CD4-positive, alpha-beta T cell treated with Interleukin-6 for 4 hours (primary cell): ENCODE measurements at places on chromosomes 3 and 15.

DNA sequence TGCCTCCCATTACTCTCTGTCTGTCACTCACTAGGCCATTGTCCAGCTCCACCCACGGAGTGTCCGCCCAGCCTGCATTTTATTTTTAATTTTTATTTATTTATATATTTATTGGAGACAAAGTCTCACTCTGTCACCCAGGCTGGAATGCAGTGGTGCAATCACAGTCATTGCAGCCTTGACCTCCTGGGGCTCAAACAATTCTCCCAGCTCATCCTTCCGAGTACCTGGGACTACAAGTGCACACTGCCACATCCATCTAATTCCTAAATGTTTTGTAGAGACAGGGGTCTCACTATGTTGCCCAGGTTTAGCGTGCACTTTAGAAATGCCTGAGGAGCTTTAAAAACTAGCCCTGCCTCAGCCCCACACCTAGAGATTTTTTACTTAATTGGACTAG, 141.5 kb downstream of the LIPC start:
- no peak for DNase-seq

- DNase-seq, result no peak
Observed at GRCh38 chr15:82944821-82945220, 7.7 kb downstream of the HOMER2 start.

GRCh38 chr3:153400641-153401040, 238.6 kb downstream of the RAP2B start:
- no peak for DNase-seq

DNA sequence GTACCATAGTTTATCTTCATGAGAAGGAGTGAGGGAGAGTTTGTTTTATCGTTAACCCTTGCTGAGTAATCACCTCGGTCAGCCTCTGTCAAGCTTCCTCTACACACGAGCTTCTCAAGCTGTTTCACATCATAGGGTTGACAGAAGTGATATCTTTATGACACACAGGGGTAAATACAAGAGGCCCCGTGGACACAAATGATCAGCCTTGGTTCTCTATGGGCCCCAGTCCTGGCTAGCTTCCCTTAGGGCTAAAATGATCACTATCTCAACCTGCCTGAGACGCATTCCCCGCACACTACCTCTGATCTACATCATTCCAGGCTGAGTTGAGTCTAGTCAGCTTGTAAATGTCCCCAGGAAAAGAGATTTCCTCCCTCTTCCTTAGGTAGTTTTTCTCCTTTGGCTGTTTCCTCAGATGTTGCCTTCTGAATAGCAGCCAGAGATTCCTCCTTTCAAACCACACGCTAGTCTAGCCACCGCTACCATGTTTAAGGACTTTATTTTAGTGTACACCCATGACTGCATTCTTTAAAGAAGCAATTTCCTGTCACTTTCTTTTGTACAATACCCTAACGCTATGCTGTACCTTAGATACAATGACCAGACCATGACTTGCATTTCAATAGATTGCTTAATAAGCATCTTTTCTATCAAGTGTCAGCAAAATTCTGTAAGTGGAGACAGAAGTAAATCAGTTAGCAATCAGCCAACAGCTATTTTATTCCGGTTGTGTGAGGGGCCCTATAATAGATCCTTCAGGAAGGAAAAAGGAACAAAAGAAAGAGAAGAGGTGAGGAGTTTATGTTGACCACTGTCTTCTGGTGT, 35.1 kb upstream of the PPARG start:
- DNase-seq, result no peak

GRCh38 chr3:70182166-70182565, 130.3 kb downstream of the MDFIC2 start:
- DNase-seq, result no peak

GRCh38 chr15:67175643-67176071, 78.8 kb downstream of the AAGAB start:
- no peak for DNase-seq

DNA sequence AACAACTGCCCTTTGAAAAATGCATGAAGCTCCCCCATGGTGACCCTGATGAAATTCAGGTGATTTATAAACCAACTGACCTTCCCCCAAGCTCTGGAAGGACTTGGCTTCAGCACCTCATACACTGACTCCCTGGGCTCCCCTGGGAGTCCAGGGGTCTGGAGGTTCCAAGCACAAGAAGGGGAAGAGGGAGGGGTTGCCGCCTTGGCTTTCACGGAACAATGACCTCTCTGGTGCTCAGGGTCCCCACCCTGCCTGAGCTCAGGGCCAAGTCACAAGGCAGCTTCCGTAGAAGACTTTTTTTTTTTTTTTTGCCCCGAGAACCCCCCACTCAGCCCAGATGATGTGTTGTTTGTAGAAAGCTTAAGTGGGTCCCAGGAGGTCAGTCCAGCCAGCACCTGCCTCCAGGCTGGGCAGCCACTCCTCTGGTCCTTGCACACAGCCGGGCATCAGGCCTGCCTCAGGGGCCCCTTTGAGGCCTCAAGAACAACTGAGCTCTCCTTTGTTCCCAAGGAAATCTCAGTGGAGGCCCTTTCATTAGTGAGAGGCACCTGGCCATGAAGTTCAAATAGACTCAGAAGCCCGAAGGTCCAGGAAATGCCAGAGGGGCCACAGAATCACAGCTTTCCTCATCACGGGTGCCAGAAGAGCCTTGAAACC, 14.0 kb upstream of the ALAS1 start:
- no peak for DNase-seq

GRCh38 chr3:179336345-179336929, 11.1 kb upstream of the MFN1 start:
- DNase-seq, result no peak

- DNase-seq, result no peak
Observed at GRCh38 chr15:25901811-25902605, 38.9 kb upstream of the ATP10A start.

DNA sequence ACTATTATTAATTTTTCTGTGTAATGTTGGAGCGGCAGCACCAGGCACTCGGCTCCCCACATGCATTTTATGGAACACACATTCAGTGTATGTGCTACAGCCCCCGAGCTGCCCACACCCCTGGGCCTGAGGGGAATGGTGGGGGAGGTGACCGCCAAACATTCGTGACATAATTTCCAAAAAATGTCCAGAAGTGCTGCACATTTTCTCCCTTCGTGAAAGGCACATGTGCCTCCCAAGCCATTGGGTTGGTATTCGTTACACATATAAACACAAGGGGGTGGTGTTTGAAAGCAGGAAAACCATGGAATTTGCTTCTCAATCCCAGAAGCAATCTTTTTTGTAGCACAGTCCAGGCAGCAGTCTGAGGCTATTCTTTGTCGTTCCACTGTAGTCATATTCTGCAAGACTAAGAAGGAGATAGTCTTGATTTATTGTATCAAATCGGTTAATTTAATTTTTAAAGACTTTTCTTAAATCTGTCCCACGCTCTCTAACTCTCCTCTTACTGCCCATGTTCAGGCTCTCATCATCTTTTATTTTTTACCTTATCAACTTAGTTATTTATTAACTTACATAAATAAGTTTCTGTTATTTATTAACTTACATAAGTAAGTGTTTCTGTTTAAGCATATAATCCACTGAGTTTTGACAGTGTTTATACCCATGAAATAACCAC, 39.2 kb upstream of the POLR2M start:
- no peak for DNase-seq

- no peak for DNase-seq
Observed at GRCh38 chr15:32120577-32121383, 90.5 kb downstream of the CHRNA7 start.

DNA sequence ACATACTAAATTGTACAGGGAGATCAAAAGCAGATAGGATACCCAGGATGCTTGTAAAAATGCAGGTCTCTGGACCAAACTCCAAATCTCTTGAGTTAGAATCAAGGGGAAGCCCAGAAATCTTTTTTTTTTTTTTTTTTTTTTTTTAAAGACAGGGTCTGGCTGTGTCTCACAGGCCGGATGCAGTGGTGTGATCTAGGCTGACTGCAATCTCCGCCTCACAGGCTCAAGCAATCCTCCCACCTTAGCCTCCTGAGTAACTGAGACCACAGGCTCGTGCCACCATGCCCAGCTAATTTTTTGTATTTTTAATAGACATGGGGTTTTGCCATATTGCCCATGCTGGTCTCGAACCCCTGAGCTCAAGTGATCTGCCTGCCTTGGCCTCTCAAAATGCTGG, 373.5 kb downstream of the SHQ1 start:
- DNase-seq, result no peak

- no peak for DNase-seq
Observed at GRCh38 chr3:143203848-143204247, 84.3 kb downstream of the CHST2 start.

DNA sequence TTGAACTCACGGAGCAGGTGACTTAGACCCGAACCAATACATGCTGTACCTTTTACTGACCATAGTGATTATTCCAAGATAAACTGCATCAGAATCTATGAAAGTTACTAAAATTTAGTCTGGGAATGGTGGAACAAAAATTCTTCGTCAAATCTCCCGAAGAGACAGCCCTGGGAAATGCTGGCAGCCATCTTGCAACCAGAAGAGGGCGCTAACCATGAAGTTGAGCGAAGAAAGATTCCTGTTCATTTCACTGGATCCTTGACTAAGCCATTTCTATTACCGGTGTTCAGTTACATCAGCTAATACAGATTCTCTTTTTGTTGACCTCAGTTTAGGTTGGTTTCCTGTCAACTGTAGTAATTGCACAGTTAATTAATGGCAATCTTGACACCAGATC, 199.6 kb downstream of the SLC9A9 start:
- no peak for DNase-seq

GRCh38 chr15:71974211-71974610, 143.7 kb downstream of the MYO9A start:
- no peak for DNase-seq

GRCh38 chr3:131386429-131387165, 5.0 kb downstream of the NUDT16 start:
- no peak for DNase-seq

DNA sequence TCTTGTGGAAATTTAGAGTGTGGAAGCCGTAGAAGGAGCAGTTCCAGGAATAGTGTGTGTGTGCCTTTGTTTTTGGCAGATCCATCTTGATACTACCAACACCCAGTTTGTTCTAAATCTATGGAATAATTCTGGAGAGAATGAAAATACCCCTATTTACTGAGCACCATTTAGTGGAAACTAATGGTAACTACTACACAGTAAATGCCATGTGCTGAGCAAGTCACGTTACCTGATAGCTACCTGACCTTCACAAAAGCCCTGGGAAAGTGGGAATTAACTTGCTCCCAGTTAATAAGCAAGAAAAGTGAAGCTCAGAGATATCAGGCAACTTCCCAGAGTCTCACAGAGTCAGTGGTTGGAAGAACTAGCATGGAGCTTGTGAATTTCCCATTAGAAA, 137.7 kb downstream of the ARPP21 start:
- DNase-seq, result no peak

DNA sequence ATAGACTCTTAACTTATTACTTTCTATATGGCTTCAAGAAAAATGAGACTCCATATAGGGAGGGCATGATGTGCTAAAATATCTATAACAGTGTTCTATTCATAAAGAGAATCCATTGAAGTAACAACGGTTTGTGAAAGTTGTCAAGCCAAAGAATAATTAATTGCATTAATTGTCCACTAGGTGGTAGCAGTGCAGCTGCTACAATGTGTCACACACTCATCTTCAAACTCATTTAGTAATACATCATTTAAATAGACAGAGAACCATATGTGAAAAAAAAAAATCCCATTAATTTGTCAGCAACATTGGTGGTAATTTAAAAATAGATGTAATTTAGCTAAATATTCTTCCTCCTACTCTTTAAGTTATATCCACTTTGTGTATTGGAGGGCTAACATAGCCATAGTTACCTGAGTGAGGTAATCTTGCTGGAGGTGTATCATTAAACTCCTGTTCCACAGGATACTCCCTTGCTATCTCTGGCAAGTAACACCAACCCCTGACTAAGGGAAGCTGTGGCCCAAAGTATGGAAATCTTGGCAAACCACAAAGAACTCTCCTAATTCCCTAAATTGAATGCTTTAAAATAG, 3.7 kb upstream of the CPA3 start:
- no peak for DNase-seq

DNA sequence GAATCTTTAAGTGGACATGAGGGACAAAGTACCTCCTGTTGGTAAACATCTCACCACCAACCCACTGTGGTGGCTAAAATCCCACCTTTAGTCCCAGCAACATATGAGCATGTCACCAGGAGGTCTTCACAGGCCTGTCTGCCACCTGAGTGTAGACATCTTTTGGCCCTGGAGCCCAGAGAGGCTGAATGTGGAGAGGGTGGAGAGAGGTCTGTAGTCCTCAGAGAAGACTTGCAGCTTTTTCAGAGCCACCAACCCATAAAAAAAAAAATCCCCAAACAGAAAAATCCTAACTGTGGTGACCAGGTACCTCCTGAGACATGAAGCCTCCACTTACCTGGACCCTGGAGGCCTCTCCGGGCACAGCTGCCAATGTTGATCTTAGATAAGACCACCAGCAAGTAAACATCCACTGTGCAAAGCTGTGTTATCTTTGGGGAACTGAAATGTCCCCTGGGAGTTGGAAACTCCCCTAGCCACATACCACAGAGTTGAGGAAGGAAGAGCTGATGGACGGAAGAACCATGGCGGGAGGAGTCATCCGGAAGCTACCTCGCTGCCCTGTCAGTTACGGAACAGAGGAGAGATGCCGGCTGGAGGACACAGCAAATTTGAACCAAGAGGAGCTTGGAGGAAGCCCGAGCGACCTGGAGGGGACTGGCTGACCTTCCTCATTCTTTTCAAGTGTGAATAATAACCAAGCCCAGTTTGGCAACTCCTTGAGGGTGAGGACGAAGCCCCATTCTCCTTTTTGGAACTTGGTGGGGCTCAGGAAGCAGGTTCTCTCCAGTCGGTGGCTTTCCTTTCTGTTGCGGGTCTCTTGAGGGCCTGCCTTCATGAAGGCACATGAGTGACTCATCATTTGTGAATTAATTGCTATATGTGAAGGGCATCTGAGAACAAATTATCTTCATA, at the start of gene GHRL:
Gene GHRL (minus strand): TSS at position 443 of the 915 bp plus-strand sequence. CDS start 2,767 bp downstream, outside the sequence.
- no peak for DNase-seq

DNA sequence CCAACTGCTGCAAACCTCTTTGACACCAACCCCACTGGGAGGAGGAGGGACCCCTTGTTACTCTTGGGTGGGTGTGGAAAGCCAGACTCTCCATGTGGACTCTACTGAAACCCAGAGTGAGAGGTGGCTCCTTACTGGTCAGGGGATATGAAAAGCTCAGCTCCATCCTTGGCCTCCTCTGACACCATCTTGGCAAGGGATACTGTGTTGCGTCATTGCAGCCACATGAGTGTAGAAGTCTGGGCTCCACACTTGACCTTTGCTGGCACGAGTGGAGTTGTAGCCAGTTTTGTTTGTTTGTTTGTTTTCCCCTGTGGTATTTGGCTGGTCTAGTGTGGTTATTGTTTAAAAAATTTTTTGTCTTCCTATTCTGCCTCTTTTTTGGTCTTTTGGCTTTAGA, 289.1 kb downstream of the GAP43 start:
- DNase-seq, result no peak
